ENCODE measurements at places on chromosomes 4 and X.

DNA sequence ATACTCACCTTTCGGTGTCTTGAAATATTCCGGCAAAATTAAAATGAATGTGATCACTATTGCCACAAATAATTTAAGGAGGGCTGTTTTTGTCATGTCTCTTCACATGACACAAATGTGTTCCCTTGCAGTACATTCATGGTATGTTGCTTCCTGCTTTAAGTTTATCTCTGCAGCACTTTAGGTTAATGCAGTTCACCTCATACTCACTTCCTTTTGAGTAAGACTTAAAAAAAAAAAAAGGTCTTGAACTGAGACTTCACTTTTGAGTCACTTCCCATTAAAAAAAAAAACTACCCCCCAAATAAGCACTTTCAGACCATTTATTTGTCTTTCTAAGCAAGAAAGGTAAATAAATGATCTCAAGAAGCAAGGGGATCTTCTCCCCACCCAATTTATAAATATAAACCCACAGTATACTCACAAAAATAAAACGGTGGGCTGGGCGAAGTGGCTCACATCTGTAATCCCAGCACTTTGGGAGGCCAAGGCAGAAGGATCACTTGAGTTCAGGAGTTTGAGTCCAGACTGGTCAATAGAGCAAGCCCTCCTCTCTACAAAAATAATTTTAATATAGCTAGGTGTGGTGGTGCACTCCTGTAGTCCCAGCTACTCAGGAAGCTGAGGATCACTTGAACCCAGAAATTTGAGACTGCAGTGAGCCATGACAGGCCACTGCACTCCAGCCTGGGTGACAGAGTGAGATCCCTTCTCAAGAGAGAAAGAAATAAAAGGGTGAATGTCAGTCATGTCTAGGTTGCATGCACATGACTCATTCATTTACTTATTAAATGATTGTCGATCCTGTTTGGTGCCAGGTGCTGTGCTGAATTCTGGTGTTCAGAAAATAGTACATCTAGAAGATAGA is at the start of gene TMEM156:
TSS of gene TMEM156 (minus strand) at position 192 of the 868 bp plus-strand sequence. CDS start at position 96, 96 bp downstream.
- DNase-seq = no peak

DNA sequence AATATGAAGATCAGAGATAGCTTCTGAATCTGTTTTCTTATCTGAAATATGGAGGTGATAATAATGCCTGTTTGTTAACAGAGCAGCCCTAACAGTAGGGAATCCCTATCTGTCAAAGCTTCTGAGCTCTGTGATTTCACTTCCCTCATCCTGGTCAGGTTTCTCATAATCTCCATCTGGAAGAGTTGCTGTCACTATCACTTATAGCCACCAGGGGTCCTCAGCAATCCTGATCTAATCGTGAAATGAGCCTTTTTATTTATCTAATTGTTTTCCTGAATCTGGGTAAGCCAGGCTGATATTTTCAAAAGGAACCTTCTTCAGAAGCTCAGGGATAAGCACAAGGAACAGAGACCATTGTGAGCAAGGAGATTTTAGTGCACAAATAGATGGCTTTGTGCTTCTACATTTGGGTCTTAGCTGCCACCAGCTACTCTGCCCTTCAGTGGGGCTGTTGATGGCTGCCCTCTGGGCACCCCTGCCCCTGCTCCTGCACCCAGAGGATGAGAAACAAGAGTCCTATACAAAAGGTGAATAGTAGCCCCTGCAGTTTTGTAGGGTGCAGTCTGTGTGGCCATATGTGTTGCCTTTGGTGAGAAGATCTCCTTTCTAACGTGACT is 196.4 kb upstream of the RADX start:
- DNase-seq = no peak

DNA sequence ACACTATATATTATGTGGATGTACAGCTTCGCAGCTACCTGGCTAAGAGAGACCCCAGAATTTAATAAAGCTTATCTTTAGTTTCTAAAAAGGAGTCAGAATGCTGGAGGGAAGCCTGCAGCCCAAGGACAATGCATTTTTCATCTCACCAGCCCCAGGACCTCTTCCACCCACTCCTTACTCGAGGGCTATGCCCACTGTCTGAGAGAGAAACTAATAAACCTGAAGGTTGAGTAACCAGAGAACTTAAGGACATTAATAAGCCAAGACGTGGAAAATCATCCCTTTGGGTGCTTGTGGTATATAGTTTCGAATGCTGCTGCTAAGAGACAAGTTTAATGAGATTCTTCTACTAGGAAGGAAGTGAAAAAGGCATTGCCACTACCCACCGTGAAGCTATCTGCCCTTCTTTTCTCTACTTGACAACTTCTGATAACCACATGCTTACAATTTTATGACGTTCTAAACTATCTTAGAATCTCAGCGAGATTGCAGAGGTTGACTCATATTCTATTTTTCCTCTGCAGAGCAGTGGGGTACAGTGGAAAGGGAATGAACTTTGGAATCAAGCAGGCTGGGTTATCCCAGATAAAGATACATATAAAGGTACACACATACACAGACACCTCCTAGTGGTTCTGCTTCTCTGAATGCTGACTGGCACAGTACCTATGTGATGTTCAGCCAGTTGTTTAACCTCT is 3.3 kb downstream of the RELL1 start:
- no peak for DNase-seq

- no peak for DNase-seq
Observed at GRCh38 chr4:123856689-123857545, 460.3 kb downstream of the SPRY1 start.

- no peak for DNase-seq
Observed at GRCh38 chrX:110248578-110248977, 69.3 kb downstream of the AMMECR1 start.

DNA sequence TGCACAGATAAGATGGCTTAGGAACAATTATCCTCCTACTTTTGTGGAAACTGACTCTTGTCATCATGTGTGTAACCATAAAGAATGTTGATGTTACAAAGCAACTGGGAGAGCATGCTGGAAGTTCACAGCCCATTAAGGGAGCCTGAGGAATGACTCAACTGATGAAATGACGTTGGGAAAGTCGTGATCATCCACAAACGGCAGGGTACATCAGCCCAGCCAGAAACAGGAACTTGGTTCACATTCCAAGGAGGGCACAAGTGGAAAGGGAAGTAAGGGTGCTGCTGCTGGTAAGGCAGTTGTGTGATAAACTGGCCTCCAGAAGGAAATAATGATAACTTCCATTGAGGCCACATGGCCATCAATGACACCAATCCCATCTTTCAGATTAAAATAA is 6.7 kb downstream of the TEC start:
- no peak for DNase-seq

DNA sequence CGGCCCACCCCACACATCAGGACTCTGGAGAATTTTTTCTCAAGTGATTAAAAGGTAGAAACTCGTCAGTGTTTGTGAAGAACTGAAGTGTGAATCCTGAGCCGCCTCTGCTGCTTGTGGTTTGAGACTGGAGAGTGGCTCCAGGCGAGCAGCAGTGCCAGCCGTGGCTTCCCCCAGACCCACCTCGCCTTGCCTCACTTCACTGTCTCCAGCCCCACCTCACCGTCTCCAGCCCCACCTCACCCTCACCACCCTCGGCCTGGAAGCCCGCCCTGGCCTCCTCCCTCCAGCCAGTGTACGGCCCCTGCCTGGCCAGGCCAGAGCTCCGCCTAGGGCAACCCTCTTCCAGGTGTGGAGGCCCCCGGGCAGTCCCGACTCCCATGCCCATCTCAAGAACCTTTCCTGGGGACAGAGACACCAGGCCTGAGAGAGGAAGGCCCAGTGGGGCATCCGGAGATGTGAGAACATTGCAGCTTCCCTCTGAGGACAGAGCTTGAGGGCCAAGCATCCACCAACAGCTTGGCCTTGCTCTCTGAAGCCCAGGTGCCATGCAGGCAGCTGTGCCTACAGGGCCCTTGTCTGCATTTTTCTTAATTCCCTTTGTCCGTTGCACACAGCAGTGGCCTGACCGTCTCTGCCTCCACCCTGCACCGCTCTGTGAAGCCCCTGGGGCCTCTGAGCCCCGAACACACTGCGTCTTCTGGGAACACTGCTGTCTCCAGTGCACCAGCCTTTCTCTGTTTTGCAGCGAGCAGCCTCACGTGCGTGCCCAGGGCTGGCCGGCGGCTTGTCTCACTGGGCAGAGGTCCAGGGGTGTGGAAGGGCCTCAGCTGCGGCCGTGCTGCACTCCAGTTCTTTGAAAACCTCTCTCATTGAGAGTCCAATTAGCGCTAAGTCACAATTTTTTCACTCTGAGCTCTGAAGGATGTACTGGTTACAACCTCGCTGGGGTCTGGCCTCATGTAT is 13.8 kb downstream of the SH3BP2 start:
- no peak for DNase-seq

GRCh38 chr4:28378109-28378830 is 1517.6 kb downstream of the STIM2 start:
- DNase-seq = no peak

- peak; percentile 23 for DNase-seq
Observed at GRCh38 chrX:154719132-154719675, 31.7 kb downstream of the GAB3 start.

DNA sequence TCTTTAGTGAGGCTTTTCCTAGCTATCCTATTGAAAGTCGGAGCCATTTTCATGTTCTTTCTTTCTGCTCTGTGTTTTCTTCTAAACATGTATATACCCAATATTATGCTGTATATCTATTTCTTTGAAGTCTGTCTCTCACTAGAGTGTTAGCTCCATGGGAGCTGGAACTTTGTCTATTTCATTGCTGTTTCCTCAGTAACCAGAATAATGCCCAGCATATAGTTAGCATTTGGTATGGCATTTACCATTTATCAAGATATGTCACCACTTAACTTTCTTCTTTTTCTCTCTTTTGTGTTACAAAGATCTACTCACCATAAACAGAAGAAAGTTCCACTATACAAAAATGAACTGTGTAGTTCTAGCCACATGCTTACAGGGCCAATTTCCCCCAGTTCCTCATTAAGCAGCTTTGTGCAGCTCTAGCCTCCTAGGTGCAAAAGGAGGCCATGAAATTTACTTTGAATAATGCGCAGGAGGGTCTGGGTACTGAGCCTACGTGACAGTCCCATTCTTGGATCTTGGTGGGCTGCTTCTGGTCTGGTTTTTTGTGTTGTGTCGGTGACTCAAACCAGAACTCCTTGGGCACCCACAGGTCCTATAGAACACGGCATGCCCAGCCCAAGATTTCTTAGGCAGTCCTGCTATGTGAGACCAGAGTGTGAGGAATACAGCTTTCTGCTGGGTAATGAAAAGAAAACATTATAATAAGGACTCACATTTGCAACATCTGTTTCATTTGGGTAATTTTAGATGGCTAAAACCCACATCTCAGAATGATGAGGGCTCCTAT is 302.3 kb upstream of the IGFBP7 start:
- DNase-seq = no peak

Data from stimulated activated CD4-positive, alpha-beta T cell treated with anti-CD3 and anti-CD28 coated beads, Interleukin-15, amount 100 ng/mL, for 1 hour (primary cell).